ENCODE measurements at places on chromosomes 11 and 22. TPM values are rescaled to one million over a fixed set of nuclear protein-coding genes. Genes with fewer than 3 reads are reported as not detected.

The C11orf87 gene
- not detected for total RNA-seq

The SAA4 gene
- not detected for total RNA-seq

The CSF2RB gene
- not detected for total RNA-seq

The MAPK8IP2 gene
- 3.4 TPM for total RNA-seq

The PHETA2 gene
- 10.3 TPM for total RNA-seq

The LPXN gene
- total RNA-seq = 2.2 TPM

The GPR83 gene
- total RNA-seq = 0.38 TPM

The KLHDC7B gene
- total RNA-seq = not detected

GRCh38 chr22:40443732-40444131, 73.3 kb downstream of the SGSM3 start:
- no peak for DNase-seq

DNA sequence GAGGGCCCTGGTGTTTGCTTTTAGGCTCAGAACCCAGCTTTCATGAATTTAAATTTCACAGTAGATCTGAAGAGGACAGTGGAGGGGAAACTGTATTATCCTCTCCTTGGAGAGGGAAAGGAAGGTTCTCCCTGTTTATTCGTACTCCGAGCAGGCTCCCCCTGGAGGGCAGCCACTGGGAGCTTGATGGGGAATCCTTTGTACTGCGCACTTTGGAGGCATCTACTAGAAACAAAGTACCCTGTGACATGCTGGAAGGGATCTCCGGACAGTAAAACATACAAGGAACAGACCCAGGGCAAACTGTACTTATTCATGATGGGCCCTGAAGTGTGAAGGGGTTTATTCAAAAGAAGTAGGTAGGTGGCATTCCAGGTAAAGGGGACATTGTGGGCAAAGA, 27.2 kb downstream of the NAV2 start:
- DNase-seq = peak; percentile 52

- no peak for DNase-seq
These were observed 75.7 kb upstream of the PITPNB start for GRCh38 chr22:27994481-27995331.

DNA sequence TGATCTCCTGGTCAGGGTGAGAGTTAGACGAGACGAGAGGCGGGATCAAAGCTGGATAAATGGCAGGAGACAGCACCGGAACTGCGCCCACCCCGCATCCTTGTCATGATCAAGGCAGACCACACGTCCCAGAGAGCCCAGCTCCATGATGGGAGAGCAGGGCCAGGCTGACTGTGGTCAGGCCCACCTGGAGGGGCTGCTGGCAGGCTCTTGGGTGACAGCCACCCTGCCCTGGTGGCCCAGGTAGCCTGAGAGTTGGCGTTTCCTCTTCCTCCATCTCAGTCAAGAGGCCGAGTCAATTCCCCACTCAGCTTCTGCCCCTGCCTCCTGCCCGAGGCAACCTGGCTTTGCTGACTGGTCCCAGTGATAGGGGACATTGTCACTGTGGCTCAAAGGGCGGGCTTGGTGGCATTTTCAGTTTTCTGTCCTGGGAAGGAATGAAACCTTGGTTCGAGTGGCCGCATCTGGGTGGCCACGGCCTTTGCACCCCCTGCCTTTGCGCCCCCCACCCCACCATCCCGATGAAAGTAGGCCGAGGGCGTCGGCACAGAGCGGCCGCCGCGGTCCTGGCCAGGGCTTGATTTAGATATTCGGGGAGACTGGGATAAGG, 60.8 kb upstream of the PPARA start:
- DNase-seq = no peak

- DNase-seq = no peak
These were observed 128.9 kb downstream of the CCDC34 start for GRCh38 chr11:27234043-27234668.

DNA sequence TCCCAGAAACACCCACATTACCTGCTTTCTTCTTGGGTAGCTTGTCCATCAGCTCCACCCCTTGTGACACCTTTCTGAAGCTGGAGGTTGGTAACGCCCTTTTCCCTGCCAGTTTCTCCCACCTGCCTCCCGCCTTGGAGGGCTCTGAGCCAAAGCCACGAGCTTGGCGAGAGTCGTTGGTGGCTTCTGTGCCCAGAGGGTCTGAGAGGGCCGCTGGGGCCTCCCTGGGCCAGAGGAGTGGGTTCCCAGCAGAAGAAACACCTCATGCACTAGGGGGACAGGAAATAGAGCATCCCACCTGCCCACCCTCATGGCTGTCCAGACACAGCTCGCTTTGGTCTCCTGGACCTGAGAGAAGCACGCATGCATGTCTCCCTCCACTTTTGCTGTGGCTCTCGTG, 37.9 kb downstream of the B3GAT1 start:
- no peak for DNase-seq

DNA sequence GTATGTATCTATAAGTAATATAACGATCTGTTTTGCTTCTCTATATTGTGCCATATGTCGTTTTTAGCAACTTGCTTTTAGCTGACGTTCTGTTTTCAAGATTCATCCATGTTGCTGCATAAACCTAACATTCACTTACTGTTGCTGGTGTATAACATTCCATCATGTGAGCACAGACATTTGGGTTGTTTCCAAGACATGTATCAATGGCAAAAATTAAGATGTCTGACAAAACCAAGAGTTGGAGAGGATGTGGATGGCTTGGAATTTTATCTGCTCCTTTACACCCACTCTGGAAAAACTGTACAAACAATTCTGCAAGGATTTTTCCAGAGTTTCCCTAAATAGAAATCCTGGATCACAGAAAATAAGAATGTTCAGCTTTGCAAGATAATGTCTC, 40.9 kb downstream of the DGCR2 start:
- DNase-seq = no peak

GRCh38 chr11:44742508-44743246, 15.9 kb downstream of the TSPAN18 start:
- no peak for DNase-seq

GRCh38 chr22:37442537-37442936, 15.3 kb upstream of the ELFN2 start:
- no peak for DNase-seq

GRCh38 chr22:29690476-29690875, 29.3 kb upstream of the CABP7 start:
- no peak for DNase-seq

DNA sequence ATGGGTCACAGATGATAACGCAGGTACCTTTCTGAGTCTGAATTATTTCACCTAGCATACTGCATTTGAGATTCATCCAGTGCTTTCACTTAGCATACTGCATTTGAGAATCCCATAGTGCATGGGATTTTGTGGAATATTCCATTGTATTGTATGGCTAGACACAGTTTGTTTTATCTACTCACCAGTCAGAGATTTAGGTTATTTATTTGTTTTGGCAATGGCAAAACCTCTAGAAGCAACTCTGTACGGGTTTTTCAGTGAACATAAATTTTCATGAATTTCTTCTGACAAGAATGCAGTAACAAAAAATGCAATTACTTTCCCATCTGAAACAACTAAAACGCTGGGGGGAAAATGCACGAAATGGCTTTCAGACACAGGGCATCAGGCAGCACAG, 24.3 kb downstream of the SCN4B start:
- no peak for DNase-seq

GRCh38 chr11:74460481-74461154, 6.7 kb downstream of the KCNE3 start:
- no peak for DNase-seq

- DNase-seq = peak; percentile 39
These were observed 10.4 kb downstream of the PNPLA5 start for GRCh38 chr22:43881091-43882061.

- DNase-seq = no peak
These were observed 168.6 kb downstream of the FAT3 start for GRCh38 chr11:92393218-92393617.

DNA sequence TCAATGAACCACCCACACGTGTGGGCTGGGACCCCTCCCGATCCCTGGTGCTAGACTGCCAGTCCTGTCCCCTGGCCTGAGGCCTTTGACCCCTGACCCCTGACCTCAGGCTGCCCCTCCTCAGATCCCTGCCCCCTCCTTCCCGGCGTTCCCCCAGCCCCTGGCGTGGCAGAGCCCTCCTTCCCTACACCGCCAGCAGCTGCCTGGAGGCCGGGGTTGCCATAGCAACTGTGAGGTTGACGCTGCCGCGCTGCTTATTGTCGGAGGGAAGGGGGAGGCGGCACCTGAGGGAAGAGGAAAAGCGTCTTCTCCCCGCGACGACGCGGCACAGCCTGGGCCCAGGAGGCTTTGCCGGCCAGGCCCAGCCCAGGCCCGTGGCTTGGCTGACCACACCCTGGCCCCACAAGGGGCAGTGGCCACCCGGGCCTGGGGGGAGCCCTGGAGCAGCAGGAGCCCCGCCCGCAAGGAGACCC, 32.6 kb downstream of the SHANK3 start:
- peak; percentile 98 for DNase-seq

GRCh38 chr11:46712874-46713576, 6.0 kb upstream of the F2 start:
- no peak for DNase-seq

- no peak for DNase-seq
These were observed 401.1 kb downstream of the NTM start for GRCh38 chr11:131771471-131771870.

DNA sequence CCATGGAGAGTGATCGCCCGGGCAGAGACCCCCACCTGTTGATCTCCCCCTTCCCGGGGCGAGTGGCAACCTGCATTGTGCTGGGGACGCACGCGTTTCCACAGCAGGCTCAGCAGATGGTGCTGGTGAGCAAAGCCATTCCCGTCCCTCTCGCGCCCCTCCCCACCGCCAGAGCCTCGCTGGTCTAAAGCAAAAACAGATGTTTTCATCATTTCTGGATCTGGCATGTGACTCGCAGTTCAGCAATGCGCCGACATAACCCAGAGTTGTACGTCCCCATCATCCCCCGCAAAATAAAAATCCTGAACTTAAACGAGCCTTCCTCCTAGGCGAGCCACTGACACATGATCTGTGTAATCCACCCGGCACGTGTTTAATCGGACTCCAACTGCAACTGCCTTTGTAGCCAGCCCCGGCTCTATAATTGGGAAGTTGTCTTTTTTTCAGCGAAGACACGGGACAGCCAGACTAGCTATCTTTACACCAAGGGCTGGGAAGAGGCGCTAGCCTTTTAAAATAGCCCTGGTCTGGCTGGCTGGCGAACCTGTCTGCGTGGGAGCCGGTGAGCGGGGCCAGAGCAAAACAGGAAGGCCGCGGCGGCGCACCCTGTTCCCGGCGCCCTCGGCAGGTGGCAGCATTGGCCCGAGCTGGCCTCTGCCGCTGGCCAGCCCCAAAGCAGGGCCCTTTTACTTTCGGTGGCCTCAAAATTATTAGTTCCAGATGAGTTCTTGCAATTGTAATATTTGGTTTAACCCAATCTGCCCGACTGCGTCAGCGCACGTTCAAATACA, 203.0 kb upstream of the SORL1-AS1 start:
- DNase-seq = peak; percentile 90

DNA sequence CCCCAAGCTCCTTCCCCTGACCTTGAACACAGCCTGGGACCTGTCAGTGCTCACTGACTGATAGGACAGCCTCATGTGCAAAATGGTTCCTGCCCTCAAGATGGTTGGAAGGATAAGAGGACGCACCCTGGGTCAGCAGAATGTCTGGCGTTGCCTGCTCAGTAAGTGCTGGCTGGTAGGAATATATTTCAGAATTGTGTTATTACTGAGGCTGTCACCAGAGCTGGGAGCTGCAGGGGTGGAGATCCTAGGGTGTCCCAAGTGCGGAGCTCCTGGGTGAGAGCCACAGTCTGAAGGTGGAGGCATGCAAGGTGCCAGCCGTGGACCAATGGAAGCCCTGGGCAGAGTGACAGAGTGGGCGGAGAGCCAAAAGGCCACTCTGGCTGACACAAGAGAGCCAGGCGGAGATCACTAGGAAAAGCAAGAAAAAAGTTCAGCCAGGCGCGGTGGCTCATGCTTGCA, 1.0 kb upstream of the SEC14L4 start:
- DNase-seq = no peak

- DNase-seq = no peak
These were observed 192.2 kb downstream of the MIAT start for GRCh38 chr22:26849575-26849974.

GRCh38 chr11:122665861-122666260, 10.3 kb downstream of the UBASH3B start:
- DNase-seq = no peak

Data from H7 (cell line).